Thoracic aorta (tissue), 2 donors: ENCODE measurements at places on chromosomes 13 and 19.

DNA sequence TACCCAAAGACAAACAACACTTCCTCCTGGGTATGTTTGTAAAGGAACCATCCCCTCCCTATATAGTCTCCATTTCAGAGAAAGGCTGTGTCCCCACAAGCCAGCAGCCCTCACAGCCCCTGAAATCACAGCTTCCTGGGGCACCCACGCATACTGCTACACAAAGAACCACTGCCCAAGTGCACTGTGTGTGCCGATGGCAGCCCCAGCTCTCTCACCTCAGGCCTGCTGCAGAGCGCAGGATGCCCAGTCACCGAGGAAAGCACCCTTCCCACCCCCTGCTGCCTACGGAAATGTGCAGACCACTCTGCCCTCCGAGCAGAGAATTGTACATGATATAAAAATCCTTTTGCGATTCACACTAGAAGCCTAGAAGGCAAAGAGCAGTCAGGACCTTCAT is 39.4 kb downstream of the SOHLH2 start:
- no peak for DNase-seq

DNA sequence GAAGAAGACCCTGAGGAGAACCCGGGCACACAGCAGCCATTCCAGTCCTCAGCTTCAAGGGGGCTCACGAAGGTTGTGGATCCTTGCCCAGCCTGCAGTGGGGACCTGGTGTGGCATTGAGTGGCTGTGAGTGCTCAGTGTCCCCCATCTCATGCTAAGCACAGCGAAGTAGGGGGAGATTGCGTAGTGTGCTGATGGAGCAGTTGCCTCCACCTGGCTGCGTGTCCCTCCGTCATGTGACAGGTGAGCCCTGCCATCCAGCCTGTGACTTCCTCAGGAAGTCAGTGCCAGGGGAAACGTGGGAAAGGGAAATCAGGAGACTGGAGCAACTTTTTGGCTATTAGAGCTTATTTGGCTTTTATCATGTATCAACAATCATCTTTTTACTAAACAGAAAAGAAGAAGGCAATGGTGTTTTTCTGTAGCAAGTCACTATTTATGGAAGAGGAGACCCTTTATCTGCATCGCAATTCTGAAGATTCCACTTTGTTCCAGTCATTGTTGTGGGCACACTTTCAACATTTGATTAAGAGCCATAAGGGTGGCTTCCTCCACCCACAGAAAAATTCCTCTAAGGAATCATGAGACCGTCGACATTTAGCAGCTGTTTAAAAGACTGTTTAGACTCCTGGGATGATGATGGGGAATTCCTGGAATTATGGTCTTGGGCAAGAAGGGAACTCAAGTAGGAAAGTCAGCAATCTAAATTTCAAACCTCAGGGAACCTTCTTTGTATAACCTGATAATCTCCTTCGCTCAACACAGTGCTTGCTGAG is 126.8 kb upstream of the SPATA13 start:
- DNase-seq: no peak

DNA sequence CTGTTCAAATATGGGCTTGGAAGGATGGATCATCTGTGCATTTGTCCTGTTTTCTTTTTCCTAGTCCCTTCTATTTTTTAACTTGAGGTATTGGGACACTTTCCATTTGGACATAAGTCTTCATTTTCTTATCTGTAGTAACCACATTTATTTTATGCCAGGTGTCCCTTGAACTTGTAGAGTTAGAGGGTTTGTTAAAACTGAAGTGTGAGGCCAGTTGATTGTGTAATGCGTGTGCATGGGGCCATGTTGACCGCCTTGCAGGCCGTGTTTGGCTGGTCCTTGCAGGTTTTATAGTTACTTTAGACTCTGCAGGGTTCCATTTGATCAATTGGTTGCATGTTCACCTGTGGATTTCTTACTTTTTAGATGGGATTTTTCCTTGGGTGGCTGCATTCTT is 21.0 kb downstream of the SAE1 start:
- no peak for DNase-seq

DNA sequence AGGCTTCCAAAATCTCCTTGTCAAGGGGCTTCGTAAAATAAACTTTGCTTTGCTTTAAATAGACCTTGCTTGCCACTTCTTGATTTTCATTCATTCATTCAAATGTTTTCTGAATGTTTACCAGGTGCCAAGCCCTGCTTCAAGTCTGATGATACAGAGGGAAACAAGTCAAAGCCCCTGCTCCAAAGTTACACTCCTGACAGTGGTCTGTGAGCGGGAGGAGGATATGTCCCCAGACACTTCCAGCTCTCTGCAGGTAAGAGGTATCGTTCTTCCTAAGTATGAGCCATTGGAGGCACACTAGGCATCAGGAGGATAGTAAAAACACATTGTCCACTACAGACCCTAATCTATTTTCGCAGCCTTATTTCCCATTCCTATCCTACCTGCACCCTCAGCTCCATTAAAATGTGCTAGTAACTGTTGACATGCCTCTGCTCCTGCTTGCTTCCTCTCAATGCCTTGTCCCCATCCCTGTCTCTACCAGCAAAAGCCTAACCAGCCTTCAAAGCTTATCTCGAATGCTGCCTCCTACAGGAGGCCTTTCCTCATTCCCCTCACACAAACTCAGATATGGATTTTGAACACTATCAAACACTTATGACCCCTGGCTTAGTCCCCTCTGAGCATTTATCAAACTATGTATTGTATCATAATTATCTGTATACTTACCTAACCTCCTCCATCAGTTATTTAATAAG is 6.2 kb upstream of the WBP4 start:
- no peak for DNase-seq

- DNase-seq: no peak
Observed at GRCh38 chr19:4067396-4068046, 822 bp upstream of the ZBTB7A start.

- no peak for DNase-seq
Observed at GRCh38 chr13:77465603-77466195, 69.8 kb upstream of the SCEL start.

DNA sequence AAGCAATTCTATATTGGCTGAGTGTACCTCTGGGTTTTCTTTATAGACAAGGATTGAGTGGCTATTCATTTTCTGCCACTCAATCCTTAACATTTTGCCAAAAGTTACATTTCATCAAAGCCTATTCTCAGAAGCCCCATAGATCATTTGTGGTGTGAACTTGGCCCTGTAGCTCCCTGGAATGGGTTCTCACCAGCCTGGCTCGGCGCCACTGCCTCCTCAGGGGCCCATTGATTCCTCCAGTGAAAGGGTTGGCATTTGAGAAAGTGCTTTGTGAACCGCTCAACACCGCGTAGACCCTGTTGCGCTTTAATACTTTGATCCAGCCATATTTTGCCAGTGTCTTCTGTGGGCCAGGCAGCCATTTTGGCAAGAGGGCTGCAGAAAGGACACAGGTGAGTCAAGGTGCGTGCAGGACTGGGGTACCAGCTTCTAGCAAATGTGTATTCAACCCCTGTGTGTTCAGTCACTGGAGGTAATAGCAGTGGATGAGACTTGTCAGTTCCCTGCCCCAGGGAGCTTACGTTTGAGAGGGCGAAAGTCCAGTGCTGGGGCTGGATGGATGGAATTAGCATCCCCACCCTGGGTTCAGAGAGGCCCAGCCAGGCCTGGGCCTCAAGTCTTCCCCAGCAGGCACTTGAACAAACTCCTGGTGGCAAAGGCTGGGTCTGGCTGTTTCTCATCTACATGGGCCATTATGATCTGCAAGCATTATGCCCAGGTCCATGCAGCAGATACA is 3.8 kb downstream of the RAB8A start:
- no peak for DNase-seq
